ENCODE measurements at places on chromosomes 5 and 9. TPM values are rescaled to one million over a fixed set of nuclear protein-coding genes. Genes with fewer than 3 reads are reported as not detected.

Gene BASP1
- 163 TPM for total RNA-seq

Gene HABP4
- 26.0 TPM for total RNA-seq

Gene PCDHB3
- 0.77 TPM for total RNA-seq

Gene GPR150
- total RNA-seq, result 0.33 TPM

Gene ENDOG
- 20.9 TPM for total RNA-seq

Gene PDLIM4
- 107 TPM for total RNA-seq

Gene SLC6A18
- not detected for total RNA-seq

Gene GLE1
- 42.6 TPM for total RNA-seq

Data from uterine smooth muscle cell (primary cell).